ENCODE measurements at places on chromosomes 1 and 21.

DNA sequence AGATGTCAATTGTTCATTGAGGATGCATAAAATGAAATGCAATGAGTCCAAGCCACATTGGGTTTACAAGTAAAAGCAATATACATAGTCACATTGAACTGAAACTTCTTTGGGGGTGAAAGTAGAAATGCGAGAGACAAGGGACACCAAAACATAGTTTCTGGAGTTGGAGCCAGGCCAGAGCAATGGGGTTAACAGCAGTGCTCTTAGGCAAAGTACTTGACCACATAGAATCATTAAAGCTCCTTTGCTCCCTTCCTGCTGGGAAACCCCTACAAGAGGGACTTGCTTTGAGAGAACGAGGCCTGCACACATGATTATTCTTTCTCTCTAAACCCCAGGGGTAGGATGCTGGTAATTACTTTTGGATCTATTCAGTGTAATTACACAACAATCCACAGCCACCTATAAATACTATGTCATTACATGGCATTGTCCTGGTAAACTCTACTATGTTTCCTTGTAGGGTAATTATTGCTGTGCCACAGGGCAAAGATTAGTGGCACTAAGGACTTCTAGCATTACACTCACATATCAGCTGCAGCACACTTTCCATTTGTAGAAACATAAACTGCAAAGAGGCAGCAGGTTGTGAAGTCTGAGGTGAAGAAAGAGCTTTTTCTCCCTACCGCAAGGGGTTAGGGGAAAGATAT lies 421.6 kb upstream of the PBX1 start:
- DNase-seq = no peak

- DNase-seq = no peak
Measured at GRCh38 chr1:14136881-14137280, 436.9 kb downstream of the PRDM2 start.

GRCh38 chr1:36442337-36442736 lies 7.9 kb downstream of the OSCP1 start:
- DNase-seq = no peak

GRCh38 chr1:239939602-239940001 lies 152.1 kb upstream of the FMN2 start:
- DNase-seq = no peak

DNA sequence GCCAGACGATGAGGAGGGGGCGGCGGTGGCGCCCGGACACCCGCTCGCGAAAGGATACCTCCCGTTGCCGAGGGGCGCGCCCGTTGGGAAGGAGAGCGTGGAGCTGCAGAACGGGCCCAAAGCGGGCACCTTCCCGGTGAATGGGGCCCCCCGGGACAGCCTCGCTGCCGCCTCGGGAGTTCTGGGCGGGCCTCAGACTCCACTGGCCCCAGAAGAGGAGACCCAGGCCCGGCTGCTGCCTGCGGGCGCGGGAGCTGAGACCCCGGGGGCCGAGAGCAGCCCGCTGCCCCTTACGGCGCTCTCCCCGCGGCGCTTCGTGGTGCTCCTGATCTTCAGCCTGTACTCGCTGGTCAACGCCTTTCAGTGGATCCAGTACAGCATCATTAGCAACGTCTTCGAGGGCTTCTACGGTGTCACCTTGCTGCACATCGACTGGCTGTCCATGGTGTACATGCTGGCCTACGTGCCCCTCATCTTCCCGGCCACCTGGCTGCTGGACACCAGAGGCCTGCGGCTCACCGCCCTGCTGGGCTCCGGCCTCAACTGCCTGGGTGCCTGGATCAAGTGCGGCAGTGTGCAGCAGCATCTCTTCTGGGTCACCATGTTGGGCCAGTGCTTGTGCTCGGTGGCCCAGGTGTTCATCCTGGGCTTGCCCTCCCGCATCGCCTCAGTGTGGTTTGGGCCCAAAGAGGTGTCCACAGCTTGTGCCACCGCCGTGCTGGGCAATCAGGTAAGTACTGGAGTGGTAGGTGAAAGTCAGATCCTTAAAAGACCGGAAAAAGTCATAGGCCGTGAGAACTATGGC lies 588 bp downstream of the FLVCR1 start:
- peak; percentile 67 for DNase-seq

DNA sequence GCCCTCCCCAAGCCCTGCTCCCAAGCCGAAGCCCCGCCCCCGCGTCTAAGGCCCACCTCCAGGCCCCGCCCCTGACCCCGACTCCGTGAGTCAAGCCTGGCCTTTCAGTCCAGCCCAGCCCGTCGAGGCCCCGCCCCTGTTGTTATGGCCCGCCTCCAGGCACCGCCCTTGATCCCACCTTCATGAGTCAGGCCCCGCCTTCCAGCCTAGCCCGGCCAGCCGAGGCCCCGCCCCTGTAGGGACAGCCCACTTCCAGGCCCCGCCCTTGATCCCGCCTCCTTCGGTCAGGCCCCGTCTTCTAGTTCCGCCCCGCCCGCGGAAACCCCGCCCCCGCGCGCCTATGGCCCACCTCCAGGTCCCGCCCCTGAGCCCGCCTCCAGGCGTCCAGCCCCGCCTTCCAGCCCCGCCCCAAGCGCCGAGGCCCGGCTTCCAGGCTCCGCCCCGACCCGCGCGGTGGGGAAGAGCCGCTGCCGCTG lies 247 bp upstream of the DOP1B start:
- DNase-seq = peak; percentile 100

DNA sequence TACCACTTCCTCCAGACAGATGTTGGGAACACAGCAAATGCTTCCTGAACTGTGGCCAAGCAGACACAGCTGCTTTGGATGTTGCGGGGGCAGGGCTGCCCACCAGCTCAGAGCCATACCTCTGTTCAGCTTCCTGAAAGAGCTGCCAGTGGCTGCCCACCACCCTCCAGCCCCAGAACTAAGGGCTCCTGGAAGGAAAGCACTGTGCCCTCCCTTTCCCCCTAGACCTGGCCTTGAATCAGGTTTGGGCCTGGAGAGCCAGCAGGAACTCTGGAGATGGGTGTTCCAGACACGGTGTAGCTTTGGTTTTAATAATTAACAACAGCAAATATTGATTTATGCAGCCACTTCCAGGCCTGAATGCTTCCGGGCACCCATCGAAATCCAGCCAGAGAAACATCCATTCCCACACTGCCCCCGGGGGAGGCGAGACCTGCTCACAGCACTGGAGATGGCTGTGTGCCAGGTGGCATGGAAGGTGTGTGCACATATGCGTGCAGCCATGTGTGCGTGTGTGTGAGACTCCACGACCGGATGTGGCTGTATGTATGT lies 45.7 kb downstream of the RAP1GAP start:
- DNase-seq = no peak

DNA sequence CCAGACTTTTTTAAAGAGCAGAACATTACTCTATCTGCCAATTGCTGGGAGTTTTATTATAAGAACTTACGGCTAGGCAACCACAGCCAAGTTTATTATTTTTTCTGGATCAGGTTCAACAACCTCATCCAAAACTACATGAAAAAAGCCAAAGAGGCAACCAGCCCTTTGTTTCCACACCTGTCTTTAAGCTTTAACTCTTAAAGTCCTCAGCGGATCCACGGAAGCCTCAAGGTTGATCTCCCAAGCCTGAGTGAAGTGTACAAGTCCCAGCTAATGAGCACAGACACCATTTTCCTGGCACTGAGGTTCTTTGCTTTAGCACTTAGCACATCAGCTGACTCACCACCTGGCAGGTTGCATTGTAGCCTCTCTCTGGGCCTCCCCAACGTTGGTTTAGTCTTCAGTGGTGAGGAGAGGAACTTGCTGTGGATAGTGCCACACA lies 143.1 kb downstream of the TGFBR3 start:
- DNase-seq = no peak

GRCh38 chr1:226763905-226764264 lies 24.8 kb upstream of the ITPKB start:
- no peak for DNase-seq

DNA sequence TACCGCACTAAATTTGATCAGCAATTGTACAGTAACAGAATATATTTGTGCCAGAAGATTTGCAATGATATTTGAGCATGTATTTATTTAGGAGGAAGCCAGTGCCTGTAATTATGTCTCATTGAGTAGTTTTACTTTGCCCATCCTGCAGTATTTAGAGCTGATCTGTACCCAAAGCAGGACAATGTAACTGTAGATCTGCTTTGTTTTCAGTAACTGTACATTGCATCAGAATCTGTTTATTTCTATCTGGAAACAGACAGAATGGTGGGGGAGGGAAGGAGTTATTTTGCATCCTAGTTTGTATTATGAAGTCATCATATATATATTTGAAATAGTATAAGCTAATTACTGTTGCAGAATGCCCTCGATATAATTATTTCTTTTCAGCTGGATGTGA lies 36.2 kb upstream of the LRRC8C start:
- no peak for DNase-seq

DNA sequence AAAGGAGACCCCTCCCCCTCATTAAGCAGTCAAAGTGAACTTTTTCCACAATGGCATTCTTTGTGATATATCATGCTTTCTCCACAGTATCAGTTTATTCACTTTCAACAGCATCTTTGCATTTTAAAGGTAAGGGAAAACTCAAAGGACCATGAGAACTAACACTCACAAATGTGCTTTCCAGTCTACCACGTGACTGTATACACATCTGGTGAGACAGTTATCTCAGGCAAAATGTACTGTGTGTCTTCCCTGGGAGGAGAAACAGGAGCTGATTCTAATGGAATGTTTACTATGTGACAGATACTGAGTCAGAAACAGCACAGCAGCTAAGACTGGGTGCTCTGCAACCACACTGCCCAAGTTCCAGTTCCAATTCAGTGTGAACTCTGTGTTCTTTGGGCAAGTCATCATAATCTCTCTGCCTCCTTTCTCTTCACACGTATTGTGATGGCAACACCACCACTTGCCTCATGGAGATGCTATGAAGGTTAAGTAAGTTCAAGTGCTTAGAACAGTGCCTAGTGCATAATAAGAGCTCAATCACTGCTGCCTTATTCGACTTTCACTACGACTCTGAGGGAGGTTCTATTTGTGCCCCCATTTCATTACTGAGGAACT lies 79.0 kb downstream of the SLC45A1 start:
- DNase-seq = no peak

DNA sequence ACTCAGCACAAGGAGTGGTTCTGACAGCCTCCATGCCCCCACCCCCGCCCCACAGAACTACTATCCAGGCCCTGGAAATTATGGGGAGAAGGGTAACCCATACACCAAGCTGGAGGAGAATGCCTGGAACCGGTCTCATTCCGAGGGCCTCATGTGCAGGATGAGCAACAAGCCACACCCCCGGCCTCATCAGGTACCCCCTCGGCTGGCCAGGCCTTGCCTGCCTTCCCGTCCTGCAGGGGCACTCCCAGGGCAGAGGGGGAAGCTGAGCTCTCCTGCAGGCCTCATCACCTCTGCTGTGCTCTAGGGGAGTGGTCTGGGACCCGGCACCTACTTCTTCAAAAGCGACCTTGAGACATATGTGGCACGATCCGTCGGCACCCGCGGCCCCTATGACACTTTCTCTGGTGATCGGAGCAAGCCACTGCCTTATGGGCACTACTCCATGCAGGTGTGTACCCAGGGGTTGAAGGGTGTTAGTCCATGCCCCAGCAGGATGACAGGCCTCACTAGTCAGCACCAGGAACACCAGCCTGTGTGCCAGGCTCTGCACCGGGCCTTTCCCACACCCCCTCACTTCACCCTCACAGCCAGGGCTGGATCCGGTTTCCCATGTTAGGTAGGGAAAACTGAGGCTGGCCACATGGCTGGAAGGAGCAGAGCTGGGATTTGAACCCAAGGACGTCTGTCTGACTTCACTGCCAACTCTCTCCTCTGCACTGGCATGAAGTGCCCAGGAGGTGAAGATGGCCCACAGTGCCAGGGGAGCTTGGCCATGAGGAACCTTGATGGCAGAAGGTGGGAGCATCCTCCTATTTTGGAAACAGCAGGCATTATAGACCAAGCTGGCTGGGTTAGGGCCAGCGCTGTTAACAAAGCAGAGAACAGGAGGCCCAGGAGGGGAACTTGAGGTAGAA lies 10.9 kb upstream of the TTC22 start:
- DNase-seq = no peak

DNA sequence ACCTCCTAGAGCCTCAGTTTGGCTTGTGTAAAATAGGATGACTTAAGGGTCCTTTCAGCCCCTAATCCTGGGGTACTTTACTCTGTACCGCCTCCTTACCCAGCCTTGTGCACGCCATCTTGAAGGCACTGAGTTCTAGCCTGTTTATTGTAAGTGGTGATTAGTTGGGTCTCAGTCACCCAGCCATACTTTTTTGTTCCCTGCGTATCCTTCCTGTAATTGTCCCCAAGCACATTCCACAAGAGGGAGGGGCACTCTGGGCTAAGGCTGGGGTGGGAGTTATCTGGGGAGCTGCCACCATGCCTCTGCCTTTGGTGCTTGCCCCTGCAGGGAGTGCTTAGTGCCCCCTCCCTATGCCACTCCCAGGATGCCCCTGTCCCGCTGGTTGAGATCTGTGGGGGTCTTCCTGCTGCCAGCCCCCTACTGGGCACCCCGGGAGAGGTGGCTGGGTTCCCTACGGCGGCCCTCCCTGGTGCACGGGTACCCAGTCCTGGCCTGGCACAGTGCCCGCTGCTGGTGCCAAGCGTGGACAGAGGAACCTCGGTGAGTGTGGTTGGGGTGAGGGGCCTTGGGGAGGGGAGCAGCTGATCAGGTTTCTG lies 856 bp downstream of the FDPS start:
- no peak for DNase-seq

DNA sequence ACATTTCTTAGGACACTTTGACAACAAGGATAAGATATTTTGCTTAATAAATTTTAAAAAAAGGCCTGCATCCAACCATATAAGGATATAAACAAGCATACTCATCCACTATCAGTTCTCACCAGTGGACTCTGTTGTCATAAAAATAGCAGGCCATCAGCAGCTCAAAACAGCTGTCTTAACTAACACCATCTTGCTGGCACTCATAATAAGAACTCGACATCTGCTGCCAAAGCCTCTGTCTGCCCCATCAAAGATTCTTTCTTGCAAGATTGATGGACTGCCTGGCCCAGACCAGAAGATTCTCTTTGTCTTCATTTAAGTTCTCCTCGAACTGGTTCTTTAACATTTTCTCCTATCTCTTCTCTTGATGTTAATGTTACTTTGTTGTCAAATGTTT lies 10.1 kb downstream of the JMJD4 start:
- DNase-seq = no peak

- DNase-seq = no peak
Measured at GRCh38 chr1:108129999-108130398, 70.1 kb downstream of the SLC25A24 start.

- peak; percentile 53 for DNase-seq
Measured at GRCh38 chr1:31786366-31787060, 22.4 kb upstream of the ADGRB2 start.

DNA sequence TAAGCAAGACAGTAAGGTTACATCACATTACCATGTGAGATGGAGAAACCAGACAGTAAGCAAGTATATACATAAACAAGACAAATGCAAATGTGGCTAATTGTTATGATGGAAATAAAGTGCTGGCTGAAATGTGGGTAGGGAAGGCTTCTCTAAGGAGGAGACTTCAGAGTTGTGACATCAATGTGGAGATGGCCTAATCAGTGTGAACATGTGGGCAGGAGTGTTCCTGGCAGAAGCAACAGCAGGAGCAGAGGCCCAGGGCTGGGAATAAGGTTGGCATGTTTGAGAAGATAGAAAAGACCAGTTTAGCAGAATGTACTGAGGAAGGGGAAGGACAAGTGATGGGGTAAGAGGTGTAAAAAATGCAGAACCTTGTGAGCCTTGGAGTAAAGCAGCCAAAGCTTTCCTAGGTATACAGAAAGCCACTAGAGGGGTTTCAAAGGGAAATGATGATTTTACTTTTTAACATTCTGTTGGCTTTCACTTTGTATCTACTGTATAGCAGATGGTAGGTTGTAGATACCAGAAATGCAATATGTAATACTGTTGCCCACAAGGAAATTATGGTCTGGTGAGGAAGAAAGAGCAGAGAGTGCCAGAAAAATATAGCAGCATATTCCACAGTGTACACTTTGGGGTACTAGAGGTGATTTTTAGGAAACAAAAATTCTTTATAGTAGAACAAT lies 197.4 kb downstream of the FGGY start:
- DNase-seq = no peak
